ENCODE measurements at places on chromosomes 7 and 10.

- DNase-seq: no peak
Observed at GRCh38 chr7:39383136-39383535, 183.1 kb upstream of the YAE1 start.

DNA sequence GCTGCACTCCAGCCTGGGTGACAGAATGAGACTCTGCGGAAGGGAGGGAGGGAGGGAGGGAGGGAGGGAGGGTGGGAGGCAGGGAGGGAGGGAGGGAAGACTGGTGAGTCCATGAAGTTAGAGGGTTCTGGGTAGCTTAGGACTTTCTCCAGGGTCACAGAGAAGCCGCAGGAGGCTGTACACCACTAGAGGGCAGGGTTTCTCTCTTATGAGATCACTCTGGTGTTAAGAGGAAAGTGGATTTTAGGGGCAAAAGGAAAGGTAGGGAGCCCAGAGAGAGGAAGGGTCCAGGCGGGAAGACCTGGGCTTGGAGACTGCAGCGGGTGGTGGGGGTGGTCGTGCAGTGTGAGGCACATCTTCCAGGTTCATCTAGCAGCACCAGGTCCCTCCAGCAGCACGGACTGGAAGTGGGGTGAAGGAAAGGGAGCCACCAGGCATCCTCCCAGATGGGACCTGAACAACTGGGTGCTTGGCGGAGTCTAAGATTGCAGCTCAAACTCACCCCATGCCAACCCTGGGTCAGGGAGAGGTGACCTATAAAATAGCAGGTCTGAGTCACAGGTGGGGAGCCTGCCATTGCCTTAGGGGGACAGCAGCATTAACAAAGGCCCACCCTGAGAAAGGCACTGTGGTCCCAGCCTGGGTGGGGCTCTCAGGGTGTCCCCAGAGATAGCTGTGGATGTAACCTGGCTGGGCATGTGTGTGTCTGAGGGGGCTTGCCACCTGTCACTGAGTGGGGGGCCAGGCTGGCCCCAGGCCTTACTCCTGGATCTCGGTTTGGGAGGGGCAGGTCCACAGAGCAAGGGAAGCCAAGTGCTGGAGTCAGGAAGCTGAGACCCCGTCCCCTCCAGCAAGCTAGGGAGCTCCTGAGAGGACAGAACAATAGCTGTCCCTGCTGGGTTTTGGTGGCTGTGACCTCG, 48.5 kb upstream of the SLC29A3 start:
- DNase-seq: no peak

- DNase-seq: no peak
Observed at GRCh38 chr7:85681241-85681640, 494.4 kb upstream of the SEMA3D start.

DNA sequence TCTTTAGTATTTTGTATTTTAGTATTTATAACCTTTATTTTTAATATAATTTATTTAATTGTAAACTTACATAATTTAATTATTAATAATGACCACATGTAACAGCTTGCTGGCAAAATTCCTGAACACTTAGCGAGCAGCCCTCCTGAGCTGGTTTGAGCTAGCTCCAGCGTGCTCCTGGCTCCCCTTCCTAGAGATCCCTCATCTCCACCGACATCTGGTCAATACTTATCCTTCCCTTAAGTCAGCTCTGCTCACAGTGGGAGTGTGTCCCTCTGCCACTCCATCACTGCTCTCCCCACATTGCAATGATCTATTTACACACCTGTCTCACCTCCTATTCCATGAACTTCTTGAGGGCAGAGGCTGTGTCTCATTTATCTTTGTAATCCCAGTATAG, 20.6 kb upstream of the TBXAS1 start:
- no peak for DNase-seq

GRCh38 chr7:51289623-51290303, 26.8 kb downstream of the COBL start:
- DNase-seq: no peak

GRCh38 chr7:102030696-102031095, 213.3 kb downstream of the CUX1 start:
- DNase-seq: no peak

DNA sequence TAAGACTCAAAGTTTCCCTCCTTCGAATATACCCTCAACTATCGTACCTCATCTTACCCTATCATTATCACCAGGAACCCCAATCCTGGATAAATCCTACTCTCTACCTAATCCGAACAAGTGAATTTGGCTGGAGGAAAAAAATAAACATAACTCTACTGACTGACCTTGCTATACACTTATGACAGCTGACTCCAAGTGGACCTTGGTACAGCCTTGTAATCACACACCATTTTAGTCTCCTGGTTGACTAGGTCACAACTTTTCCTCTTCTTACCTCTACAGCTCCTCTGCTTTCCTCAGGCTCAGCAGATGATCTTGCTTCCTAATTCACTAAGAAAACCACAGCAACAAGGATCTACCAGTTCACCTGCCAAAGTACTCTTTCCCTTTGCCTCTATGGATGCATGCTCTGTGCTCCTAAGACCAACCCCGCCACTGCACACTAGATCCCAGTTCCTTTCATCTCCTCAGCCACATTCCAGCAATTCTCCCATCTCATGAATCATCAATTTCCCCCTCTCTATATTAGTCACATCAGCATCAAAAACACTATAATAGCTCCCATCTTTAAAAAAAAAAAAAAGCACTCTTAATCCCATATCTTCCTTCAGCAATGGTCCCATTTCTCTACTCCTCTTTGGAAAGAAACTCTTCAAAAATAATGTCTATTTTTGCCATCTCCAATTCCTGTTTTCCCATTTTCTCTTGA, 35.5 kb downstream of the COA1 start:
- no peak for DNase-seq

GRCh38 chr7:116738378-116738777, 66.4 kb downstream of the MET start:
- DNase-seq: no peak

GRCh38 chr10:99346247-99346646, 17.1 kb downstream of the CNNM1 start:
- no peak for DNase-seq

- no peak for DNase-seq
Observed at GRCh38 chr10:68721673-68722335, 765 bp downstream of the CCAR1 start.

DNA sequence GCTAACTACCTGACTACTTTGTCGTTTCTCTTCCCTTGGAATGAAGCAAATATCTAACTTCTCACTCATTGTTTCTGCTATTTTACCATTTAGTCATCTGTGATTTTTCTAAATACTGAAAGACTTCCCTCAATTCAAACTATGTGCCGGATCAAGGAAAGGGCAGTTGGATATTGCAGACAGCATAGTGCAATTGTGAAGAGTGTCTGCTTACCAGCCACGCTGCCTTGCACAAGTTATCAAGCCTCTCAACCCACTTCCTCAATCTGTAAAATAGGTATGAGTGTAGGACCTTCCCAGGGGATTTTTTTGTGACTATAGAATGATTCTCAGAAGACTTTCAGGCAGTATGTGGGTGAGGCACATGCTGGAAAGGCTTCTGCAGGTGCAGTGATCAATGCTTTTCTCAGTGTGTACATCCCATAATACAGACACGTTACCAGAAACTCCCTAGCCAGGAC, 54.3 kb downstream of the EGFR start:
- DNase-seq: no peak

GRCh38 chr7:100465702-100466311, 1.7 kb upstream of the SPACDR start:
- DNase-seq: no peak

DNA sequence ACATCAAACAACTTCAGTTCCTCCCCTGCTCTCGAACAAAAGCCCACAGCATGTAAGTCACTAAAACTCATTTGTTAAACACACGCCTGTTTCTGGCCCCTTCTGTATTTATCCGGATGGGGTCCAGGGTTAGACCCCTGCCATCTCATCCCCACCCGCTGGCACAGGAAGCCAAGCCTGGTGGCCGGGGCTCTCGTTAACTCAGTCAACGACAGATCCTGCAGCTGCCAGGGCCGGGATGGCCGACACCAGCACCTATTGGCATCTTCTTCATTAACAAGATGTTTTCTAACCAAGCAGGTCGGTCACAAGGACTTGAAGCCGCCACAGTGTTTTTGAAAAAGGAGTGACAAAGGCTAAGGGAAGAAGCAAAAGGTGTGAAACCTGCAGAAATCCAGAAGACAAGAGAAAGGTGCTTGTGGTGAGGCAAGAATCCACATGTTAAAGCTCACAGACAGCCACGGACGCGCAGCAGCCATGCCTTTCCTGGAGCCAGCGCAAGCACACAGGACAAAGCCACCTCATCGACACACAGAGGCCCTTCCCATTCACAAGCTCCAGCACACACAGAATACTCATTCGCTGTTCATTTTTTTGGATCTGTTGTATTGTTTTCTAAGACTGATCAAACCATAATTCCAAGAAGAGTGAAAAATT, 202.7 kb downstream of the DIP2C start:
- DNase-seq: no peak

DNA sequence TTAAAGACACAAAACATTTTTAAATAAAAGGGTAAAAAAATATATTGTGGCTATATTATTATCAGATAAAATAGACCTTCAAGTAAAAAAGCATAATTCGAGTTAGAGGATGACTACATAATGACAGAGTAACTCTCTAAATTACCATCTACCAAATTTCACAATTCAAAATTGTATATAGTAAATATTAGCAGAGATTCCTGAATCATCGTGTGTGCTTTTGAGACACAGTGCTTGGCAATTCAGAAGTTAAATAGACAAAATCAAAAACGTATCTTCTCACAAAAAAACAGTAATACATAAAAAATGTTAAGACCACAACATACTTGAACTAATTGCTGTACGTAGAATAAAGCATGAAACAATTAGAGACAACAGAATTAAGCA, 110.4 kb downstream of the AHR start:
- no peak for DNase-seq

Measured in NCI-H187 (cell line).